Right renal pelvis (tissue), 4 donors: ENCODE measurements at places on chromosomes 3 and 15.
A peak's percentile ranks its signal among the peaks of the same experiment; 100 is the strongest.

DNA sequence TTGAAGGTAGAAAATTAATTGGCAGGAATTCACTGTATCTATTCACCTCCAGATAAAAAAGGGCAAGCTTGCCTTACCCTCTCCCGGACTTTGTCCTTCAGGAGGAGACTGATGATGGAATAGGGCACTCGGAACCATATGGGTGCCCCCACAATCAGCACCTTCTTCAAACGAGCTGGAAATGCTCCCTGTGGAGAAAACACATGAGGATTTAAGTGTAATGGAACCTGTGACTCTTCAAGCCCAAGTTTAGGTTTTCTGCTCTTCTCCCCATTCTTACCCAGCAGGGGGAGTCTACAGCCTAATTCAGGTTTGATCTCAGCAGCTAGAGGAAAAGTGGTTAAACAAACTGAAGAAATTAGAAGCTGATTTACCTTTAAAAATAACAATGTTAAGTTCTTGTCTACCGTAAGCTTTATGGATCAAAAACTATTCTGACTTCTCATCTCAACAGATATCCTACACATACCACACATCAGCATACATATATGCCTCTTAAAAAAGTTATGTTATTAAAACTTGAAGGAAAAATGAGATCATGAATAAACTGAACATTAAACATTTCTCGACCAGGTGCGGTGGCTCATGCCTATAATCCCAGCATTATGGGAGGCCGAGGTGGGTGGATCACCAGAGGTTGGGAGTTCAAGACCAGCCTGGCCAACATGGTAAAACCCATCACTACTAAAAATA, 57.5 kb upstream of the SIN3A start:
- peak; percentile 22 for DNase-seq

DNA sequence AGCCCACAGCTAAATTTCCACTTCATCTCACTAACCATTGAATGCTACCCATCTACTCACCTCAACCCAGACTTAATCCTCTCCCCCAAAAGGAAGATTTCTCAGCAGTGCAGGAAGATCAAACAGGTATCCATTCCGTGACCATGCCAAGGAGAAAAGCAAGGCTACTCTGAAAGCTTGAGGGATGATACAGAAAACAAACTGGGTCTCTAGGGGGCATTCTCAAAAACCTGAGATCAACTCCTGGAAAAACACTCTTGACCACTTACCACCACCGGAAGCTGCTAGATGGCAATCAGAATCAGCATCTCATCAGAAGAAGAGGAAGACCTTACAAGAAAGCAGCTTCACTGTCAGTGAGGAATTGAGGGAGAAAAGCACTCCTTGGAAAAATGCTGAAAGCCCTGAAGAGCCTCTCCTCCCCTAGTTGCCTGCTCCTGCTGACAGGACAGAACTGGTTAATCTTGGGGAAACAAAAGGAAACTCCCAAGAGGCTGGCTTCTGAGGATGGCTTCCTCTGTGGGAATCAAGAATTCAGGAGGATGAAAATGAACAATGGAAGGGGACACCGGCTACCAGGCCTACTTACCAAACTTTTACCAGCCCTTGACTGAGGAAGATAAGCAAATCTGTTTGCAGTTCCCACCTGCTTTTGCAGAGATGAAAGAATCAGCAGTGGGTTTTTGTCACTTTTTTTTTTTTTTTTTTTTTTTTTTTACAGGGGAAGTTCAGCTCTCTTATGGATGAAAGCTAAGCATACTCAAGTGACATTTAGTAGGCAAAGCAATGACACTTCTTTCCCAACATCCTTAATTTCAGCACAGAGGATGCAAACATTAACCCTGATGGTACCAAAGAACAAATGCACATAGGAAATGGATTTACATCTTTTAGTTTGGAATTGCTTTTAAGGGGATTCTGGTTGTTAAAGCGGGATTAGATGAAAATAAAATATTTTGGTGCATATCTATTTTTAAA, at the start of gene ATP8B4:
TSS of gene ATP8B4 (minus strand) at position 171 of the 978 bp plus-strand sequence. CDS start 12,267 bp downstream, outside the sequence.
- no peak for DNase-seq

DNA sequence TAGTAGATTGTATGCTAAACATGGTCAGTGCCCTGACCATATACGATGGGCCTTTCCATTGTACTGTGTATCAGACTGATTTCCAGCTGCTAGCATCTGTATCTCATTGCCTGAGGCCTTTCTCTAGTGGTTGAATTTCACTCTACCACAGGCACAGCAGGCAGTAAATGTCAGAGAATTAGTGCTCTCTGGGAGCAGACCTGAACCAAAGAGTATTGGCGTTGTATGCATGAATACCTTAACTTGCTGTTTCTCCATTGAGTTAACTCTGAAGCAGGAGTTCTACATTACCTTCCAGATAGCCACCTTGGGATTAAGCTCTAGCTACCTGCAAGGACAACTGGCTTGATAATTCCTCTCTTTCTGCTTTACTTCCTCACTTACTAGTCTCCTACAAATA, 439.2 kb upstream of the EPHA3 start:
- no peak for DNase-seq

GRCh38 chr15:88312941-88313579, 56.5 kb upstream of the NTRK3 start:
- no peak for DNase-seq

GRCh38 chr15:63198371-63199250, 9.2 kb downstream of the RAB8B start:
- DNase-seq: no peak

DNA sequence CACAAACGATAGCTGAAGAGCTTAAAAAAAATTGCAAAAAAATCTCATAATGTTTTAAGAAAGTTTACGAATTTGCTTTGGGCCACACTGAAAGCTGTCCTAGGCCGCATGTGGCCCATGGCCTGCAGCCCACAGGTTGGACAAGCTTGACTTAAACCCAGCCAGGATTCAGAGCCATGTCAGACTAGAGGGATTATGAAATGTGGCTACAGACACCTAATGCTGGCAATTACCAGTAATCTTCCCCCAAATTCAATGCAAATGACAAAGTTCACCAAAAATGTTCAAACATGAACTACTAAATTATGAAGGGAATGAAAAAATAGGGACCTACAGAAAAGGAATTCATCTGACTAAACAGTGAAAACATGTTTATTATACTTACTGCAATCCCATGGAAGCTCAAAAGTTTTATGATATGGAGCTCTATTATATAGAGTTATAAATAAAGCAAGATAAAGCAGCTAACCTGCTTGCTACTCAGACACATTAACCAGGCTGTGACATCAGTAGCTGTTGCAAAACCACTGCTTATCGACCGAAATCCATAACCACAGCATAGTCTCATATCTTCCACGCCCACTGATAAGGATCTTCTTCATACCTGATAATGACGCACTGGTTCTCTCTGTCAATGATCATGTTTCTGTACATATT, 49.2 kb downstream of the LDHAL6B start:
- DNase-seq: no peak

DNA sequence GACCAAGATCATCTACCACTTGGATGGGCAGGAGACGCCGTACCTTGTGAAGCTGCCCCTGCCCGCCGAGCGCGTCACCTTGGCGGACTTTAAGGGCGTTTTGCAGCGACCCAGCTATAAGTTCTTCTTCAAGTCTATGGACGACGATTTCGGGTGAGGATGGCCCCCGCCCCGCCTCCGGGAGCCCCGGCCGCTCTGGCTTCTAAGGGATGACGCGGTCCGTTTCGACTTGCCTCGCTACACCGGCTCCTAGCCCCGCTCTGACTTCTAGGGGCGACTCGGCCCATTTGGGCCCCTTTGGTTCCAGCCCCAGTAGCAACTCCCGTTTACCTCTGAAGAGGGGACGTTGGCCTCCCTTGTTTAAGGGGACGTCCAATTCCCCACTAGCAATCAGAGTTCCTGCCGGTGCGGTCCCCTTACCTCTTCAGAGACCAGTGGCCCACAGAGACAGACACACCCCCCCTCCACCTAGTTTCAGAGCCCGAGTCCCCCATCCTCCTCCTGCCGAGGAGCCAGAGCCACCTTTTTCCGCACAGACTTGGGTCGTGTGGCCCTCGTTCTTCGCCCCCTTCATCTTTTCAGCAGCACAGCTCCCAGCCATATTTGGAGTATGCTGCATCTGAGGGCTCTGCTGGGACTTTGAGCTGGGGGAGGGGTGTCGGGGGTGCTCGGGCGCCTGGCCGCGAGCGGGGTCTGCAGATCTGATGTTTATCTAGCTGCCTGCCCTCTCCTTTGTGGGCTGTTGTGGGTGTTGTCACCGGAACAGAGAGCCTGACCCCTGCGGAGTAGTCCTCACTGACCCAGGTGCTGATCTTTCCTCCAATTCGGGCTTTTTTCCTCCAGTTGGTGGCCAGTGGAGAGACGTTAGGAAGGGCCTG, 706 bp downstream of the DVL3 start:
- no peak for DNase-seq

DNA sequence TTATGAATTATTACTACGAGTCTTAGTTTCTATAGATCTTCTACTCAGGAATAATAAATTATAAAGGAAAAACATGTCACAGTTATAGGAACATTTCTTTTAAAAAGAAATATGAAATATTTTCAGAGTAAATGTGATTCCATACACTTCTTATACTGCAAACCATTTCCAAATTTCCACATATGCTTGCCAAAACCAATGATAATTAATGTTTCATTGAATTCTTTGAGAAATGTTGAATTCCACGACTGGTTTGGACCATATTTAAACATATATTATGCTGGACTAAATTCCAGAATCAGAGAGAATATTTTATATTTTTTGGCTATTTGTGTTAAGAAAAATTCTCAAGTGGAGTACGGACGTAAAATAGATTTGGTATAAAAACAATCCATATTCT, 144.6 kb downstream of the EPHA3 start:
- no peak for DNase-seq

DNA sequence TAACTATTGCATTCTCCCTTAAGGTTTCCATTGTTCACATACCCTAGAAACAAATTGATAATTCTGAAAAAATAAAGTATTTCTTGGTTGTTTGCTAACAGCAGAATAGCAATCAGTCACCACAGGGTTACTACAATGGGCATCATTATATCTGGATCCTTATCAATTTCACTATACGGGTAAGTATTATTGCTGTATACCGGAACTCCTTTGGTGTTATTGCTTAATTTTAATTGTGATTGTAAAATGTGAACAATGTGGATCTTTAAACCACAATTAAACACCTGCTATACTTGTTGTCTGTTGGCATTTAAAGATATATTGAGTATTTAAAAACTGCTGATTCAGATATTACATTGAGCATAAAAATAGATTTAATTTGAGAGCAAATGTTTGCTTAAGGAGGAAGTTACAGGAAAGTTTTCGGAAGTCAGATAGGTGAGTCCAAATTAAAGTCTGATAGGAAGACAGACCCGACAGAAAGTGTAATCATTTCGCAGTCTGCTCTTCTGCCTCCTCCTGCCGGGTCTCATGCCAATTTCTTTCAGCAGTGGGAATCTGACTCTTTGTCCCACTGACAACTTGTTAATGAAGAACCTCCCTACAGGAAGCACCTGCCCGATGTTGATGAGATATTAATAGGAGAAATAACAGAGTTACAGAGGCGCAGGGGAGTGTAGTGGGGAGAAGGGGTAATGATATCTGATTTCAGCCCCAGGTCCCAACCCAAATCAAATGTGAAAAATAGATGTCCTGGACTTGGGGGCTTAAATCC, 169.7 kb upstream of the TBC1D5 start:
- no peak for DNase-seq

DNA sequence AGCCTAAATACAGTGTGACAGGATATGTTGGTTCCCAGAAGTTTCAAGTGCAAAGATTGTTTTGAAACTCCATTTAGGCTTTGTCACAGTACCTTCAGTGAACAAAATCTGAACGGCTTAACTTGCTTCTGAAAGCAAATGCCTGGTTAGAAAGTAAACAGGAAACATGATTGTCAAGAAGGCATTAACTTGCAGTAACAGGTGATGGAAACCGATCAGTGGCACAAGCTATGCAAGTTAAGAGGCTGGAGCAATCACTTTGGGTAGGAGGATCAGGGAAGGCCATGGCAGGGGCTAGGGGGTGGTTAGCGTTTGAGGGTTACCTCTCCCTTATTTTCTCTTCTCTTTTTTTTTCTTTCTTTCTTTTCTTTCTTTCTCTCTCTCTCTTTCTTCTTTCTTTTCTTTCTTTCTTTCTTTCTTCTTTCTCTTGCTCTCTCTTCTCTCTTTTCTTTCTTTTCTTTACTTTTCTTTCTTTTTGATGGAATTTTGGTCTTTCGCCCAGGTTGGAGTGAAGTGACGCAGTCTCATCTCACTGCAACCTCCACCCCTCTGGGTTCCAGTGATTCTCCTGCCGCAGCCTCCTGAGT, 2.4 kb downstream of the HYKK start:
- no peak for DNase-seq

- no peak for DNase-seq
These were observed 14.9 kb upstream of the C3orf22 start for GRCh38 chr3:126573492-126574117.

- no peak for DNase-seq
These were observed 28.5 kb downstream of the RBPMS2 start for GRCh38 chr15:64746921-64747320.

DNA sequence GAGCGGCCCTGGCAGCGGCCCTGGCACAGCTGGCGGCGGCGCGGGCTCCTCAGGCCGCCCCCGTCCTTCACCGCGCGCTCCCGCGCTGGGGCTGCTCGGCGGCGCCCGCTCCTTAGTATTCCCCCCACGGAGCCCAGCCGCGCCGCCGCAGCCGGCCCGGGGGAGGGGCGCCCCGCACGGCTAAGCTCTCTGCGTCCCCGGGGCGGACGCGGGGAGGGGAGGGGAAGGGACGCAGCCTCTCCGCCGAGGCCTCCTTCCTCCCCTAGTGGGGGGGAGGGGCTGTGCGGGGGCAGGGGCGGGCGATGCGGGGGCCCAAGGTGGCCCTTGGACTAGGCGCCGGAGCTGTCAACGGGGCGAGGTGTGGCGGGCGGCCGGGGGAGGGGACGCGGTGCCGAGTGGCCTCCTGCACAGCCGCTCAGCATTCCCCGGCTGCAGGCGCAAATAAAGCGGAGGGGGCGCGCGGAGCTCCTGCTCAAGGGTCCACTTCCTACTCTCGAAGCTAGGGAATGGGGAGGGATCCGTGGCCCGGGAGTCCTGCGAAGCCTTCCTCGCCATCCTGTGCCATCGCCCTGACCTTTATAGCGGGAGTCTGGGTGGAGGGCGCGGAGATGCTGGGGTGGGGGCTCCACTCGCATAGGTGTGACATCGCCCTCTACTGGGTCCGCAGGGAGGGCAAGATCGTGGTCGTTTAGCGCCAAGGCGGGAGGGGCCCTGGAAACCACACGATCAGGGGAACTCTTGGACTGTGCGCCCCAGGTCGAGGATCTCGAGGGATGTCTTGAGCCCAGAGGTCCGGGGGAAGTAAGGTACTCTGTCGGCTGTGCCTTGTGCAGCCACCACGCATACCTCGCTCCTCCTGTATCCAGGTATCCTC, 22.2 kb downstream of the EPHB3 start:
- DNase-seq: no peak

- no peak for DNase-seq
These were observed 74.3 kb upstream of the SEC13 start for GRCh38 chr3:10395196-10395595.

GRCh38 chr3:143226678-143227291, 107.2 kb downstream of the CHST2 start:
- DNase-seq: no peak

GRCh38 chr3:86949850-86950249, 41.1 kb downstream of the VGLL3 start:
- no peak for DNase-seq

- no peak for DNase-seq
These were observed 13.4 kb upstream of the BMF start for GRCh38 chr15:40121911-40122638.
